Fibroblast of villous mesenchyme (primary cell): ENCODE measurements at places on chromosomes 5 and 9. TPM values are rescaled to one million over a fixed set of nuclear protein-coding genes. Genes with fewer than 3 reads are reported as not detected.

Gene CDKN2B-AS1
- 5.2 and 9.5 TPM in 2 replicates for total RNA-seq

Gene ERGIC1
- total RNA-seq, result 89.5 and 139 TPM in 2 replicates

Gene KCNV2
- total RNA-seq, result not detected in 2 replicates

Gene INSL6
- 0.43 and 0.64 TPM in 2 replicates for total RNA-seq

Gene SLC25A2
- under 0.01 and 0.64 TPM in 2 replicates for total RNA-seq

Gene TRPM6
- under 0.01 TPM in 2 replicates for total RNA-seq

Gene DAB2IP
- total RNA-seq, result 36.4 and 47.9 TPM in 2 replicates

Gene MELK
- total RNA-seq, result 19.0 and 34.5 TPM in 2 replicates

Gene CEP72
- 3.2 and 5.2 TPM in 2 replicates for total RNA-seq

Gene SLC45A2
- under 0.01 TPM in 1 of 2 replicates, not detected in the other for total RNA-seq

Gene MLANA
- total RNA-seq, result not detected in 2 replicates

Gene CFAP90
- total RNA-seq, result not detected in 2 replicates

Gene CCDC180
- total RNA-seq, result 3.0 and 3.9 TPM in 2 replicates

Gene FYB1
- not detected in 2 replicates for total RNA-seq

Gene SLC9A3
- 0.86 and 0.97 TPM in 2 replicates for total RNA-seq

Gene WNT8A
- total RNA-seq, result not detected in 2 replicates

Gene LCN15
- total RNA-seq, result not detected in 2 replicates

Gene PTPRD
- total RNA-seq, result 7.1 and 26.3 TPM in 2 replicates

Gene SLC6A3
- total RNA-seq, result not detected in 2 replicates

Gene PROB1
- 3.9 and 4.3 TPM in 2 replicates for total RNA-seq

Gene IFNB1
- total RNA-seq, result not detected in 2 replicates

Gene MORN5
- total RNA-seq, result not detected in 2 replicates

Gene ABL1
- 57.4 and 61.2 TPM in 2 replicates for total RNA-seq

Gene PFN3
- total RNA-seq, result not detected in 2 replicates

Gene TAL2
- total RNA-seq, result not detected in 2 replicates

Gene PRELID1
- 122 TPM in 2 replicates for total RNA-seq

Gene OR1Q1
- not detected in 2 replicates for total RNA-seq

Gene RUFY1
- total RNA-seq, result 42.5 and 54.0 TPM in 2 replicates

Gene TPPP
- total RNA-seq, result under 0.01 TPM in 2 replicates

Gene ZNF300
- 5.2 and 6.9 TPM in 2 replicates for total RNA-seq
